Ecto neural progenitor cell (in vitro differentiated cells): ENCODE measurements at places on chromosomes 13 and 19.

DNA sequence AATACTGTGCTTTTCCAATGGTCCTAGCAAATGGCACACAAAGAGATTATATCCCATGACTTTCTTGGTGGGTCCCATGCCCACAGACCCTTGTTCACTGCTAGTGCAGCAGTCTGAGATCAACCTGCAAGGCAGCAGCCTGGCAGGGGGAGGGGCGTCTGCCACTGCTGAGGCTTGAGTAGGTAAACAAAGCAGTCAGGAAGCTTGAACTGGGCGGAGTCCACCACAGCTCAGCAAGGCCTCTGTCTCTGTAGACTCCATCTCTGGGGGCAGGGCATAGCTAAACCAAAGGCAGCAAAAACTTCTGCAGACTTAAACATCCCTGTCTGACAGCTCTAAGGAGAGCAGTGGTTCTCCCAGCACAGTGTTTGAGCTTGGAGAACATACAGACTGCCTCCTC lies 82.9 kb downstream of the ZNF737 start:
- DNase-seq, result no peak

- no peak for DNase-seq
Measured at GRCh38 chr13:53064731-53065130, 36.1 kb downstream of the OLFM4 start.

DNA sequence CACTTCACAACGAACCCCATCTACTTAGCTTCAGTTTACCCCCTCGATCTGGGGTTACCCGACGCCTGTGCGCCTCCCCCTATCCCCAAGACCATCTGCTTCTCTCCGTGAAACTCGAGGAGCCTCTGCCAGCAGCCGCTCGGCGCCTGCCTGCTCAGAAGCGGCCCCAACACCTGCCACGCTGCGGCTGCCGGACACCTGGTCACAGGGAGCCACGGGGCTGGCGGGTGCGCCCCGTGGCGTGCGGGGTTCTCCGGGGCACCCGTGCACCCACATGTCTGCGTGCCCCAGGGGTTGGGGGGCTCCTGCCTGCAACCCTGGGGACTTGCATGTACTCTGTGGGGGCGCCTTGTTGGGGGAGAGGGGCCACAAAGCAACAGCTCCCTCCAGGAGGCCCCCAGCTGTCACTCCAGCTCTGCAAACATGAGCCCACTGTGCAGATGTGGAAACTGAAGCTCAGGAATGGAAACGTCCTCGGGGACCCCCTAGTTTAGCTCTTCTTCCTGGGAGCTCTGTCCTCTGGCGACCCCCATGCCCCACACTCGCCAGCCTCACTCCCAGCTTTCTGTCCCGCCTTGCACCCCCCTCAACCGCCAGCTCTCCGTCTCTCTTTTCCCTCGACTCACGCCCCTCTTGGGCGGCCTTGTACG lies 7.0 kb upstream of the SEMA6B start:
- no peak for DNase-seq

- DNase-seq, result no peak
Measured at GRCh38 chr19:34688592-34688991, 11.1 kb downstream of the ZNF302 start.

DNA sequence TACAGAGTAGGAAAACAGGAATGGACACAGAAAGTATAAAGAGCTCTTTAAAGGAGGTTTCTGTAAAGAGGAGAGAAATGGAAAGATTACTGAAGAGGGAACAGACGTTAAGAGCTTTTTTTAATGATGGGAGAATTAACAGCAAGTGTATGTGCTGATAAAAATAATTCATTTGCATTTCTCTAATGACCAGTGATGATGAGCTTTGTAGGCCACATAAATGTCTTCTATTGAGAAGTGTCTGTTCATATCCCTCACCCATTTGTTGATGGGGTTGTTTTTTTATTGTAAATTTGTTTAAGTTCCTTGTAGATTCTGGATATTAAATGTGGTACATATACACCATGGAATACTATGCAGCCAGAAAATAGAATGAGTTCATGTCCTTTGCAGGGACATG lies 40.0 kb downstream of the MYO16 start:
- DNase-seq, result no peak

DNA sequence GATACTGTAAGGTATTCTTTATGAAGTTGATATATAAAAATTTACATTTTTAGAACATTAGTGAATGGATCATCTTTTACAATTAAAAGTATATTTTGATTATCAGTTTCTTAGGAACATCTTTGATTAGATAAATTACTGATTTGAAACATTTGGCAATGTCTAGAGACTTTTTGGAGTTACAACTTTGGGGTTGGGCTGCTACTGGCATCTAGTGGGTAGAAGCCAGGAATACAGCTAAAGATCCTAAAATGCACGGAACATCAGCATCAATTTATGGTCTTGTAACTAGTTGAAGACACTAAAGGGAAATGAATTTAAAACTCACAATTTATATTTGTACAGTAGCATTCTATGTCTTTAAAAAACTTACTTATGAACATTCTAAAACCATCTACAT lies 19.9 kb downstream of the POMP start:
- no peak for DNase-seq

DNA sequence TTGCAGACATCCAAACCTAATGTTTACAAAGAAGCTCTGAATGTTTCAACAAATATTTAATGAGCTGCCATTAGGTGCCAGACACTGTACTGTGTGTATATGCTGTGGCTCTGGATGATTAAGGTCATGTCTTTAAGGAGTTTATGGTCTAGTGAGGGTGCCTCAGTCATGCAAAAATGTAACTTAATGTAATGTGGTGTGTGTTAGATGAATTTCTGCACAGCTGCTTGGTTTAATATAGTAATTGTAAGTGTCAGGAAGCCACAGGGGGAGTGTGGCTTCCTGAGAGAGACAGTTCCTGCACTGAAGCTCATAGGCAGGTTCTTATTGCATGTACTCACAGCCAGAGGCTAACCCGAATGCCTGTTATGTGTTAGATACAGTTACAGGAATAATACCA lies 43.3 kb downstream of the SPATA13 start:
- no peak for DNase-seq

- DNase-seq, result no peak
Measured at GRCh38 chr19:38383184-38383583, 4.7 kb downstream of the GGN start.

GRCh38 chr13:76917095-76917494 lies 30.9 kb upstream of the KCTD12 start:
- no peak for DNase-seq

DNA sequence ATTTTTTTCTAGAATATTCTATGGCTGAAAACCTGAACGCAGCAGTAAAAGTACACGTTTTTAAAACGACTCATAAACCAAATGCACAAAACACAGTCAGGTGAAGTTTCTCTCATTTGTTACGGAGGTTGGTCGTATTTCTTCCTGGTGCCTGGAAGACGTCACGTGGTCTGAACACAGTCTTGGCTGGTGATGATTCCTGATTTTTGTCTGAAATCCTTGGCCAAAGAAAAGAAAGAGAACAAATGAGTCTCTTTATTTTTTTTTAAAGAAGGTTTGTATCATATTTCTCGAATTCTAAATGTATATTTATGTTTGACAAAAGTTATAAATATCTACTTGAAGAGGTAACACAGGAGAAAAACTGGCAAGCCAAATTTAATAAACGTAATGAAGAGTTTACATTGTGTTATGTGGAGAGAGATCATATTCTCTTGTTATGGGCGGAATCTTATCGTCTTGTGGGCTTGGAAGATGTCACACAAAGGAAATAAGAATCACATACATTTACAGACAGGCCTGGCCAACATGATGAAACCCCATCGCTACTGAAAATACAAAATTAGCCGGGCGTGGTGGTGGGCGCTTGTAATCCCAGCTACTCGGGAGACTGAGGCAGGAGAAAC lies 10.0 kb upstream of the PNMA8A start:
- DNase-seq, result no peak

DNA sequence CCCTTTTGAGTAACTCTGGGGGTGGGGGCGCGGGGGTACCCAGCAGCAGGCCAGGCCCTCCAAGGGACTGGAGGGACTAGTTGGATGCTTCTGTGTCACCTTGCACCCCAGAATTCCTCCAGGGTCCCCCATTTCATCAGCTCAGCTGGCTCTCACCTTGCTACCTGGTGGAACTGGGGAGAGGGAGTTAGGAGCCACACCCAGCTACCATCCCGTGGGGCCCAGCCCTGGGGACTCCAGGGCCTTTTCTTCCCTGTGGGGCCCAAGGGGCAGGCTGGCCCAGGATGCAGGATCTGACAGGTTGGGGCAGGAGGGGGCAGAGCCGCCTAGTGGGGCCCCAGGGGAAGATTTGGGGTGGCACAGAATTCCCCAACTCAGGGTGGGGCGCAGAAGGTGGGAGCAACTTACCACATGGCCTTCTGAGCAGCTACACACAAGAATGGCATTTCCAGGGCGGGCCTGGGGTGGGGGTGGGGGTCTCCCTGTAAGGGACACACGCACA lies 32.8 kb upstream of the NANOS3 start:
- DNase-seq, result no peak

DNA sequence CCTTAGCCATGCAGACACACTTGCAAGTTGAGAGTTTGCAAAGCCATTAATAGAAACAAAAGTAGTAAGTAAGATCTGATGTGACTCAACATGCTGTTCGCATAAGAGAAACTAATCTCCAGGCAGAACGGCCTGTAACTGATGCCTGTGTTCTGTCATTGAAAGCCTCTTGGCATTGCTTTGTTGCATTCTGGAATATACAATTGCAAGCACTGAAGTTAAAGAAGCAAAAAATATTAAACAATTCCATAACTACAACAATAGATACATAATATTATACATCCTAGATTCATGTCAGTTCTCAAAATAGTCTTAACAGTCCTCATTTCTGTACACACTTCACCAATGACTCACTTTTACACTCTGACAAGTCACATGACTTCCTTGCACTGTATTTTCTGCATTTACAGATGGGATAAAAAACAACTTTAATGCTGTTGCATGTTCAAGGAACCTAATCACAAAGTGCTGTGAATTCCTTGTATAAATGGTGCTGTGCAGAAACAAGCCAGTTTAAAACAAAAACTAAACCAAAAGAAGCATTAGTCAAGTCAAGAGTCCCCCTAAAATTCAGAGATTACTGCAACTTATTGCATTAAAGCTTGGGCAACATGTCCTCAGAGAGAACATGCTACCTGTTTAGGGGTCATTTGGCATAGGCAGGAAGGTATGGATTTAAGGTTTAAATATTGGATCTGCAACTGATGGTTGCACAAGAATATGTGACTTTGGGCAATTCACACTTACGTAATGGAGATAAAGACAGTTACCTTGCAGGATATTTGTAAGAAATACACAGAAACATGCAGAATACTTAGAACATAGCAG lies 79.5 kb upstream of the SERP2 start:
- DNase-seq, result no peak

GRCh38 chr13:92745258-92745657 lies 481.3 kb upstream of the GPC6 start:
- no peak for DNase-seq

GRCh38 chr13:30567072-30567471 lies 50.6 kb upstream of the USPL1 start:
- DNase-seq, result no peak

DNA sequence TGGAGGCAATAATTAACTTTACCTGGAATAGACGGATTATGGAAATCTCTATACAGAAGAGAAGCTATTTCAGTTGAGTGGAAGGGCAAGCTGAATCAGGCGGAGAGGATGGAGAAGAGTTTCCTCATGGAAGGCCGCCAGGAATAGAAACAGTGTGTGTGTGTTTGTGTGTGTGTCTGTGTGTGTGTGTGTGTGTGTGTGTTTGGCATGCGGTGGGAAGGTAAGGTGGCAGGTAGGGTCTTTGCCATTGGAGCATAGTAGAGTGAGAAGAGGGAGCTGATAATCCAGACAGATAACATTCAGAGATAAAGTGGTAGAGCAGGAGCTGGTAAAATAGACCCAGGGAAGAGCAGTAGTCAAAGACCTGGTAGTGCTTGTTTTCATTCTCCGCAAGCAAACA lies 9.2 kb upstream of the HS6ST3 start:
- DNase-seq, result no peak

DNA sequence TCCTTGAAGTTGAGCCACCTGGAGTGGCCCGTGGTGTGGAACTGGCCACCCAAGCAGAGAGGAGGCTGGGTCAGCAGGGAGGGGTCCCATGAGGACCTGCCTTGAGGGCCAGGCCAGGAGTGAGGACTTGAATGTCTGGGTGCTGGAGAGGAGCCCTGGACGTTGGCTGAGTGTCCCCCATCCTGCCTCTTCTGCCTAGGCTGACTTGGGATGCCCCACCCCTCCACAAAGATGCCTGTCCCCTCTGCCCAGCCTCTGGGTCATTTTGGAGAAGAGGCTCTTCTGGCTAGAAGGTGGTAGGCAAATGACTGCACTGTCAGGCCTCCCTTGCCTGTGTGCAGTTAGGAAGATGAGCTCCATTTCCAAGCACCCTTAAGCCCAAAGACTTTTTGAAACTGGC lies 1.7 kb downstream of the SSBP4 start:
- DNase-seq, result no peak

GRCh38 chr13:36345438-36346221 lies 564 bp downstream of the SPART start:
- peak; percentile 74 for DNase-seq

DNA sequence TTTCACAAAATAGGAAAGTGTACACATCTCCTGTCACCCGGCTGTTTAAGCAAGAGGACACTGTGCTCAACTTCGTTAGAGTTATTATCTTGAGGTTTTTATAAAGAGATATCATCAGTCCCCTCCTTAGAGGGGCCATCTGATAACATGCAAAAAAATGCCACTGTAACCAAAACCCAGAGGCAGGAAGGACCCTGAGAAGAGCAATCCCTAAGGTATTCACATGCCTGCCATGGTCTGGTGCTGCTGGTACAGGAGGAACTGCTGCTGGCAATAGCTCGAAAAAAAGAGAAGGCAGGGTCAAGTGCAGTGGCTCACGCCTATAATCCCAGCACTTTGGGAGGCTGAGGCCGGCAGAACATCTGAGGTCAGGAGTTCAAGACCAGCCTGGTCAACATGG lies 12.8 kb upstream of the CEACAM3 start:
- no peak for DNase-seq

DNA sequence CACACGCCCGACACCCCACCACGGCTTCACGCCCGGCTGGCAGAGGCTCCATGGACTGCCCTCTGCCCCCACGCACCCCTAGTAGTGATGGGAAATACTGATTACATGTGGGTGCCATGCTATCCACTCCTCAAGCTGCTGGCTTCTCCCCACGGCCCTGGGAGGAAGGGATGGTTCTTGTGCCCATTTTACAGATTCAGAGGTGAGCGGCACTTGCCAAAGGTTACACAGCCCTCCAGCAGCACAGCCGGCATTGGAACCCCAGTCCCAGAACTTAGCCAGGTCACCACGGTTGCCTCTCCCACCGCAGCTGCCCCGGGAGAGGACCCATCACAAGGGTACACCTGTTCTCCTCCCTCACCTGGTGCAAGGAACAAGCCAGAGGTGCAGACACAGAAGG lies 13.2 kb downstream of the LRRC4B start:
- DNase-seq, result peak; percentile 39

GRCh38 chr19:56764196-56764695 lies 76.3 kb downstream of the PEG3 start:
- no peak for DNase-seq

DNA sequence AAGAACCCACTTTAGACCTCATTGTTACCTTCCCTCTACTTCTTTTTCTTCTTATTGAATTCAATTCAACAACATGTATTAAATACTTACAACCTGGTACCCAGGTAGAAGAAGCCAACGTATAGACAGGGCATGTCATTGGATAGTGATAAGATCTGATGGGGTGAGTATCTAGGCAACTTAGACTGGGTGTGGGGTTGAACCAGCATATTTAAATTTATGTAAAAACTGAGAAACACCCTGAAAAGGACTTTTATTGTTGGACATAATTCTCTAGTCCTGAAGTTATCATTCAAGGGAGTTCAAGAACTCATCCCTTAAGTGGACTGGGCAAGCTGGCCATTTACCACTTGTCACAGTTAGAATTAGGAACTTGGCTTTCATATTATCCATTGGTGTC lies 139.2 kb downstream of the ZIC5 start:
- DNase-seq, result no peak

GRCh38 chr13:20473139-20473538 lies 52.5 kb downstream of the CRYL1 start:
- no peak for DNase-seq
